Karpas-422 (cell line): ENCODE measurements at places on chromosomes 7 and 10.

- H3K27ac ChIP-seq: no peak overlapping the region
- H3K4me3 ChIP-seq: no peak overlapping the region
- no peaks in the 10 kb centered on the region for H3K27me3 ChIP-seq
- peaks cover 10% of the 10 kb centered on the region for H3K4me1 ChIP-seq
- H3K36me3 ChIP-seq: peaks cover 5% of the 10 kb centered on the region; the same call in 1 of the 2 replicates
- DNase-seq: peak; percentile 80
Measured at GRCh38 chr7:149598721-149599308, 101.2 kb upstream of the ZNF746 start.

- no peak overlapping the region for H3K4me3 ChIP-seq
- H3K27me3 ChIP-seq: no peaks in the 10 kb centered on the region
- no peaks in the 10 kb centered on the region for H3K4me1 ChIP-seq
- no peak for DNase-seq
Measured at GRCh38 chr7:96989241-96989858, 16.0 kb upstream of the DLX6 start.

DNA sequence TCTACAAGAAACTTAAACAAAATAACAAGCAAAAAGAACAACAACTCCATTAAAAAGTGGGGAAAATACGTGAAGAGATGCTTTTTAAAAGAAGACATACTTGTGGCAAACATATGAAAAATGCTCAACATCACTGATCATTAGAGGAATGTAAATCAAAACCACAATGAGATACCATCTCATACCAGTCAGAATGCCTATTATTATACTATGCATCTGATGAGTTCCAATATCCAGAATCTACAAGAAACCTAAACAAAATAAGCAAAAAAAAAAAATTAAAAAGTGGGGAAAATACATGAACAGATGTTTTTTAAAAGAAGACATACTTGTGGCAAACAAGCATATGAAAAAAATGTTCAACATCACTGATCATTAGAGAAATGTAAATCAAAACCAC is 29.6 kb upstream of the AKR1C3 start:
- no peak overlapping the region for H3K4me3 ChIP-seq
- H3K36me3 ChIP-seq: no peaks in the 10 kb centered on the region
- no peak overlapping the region for H3K27ac ChIP-seq
- H3K4me1 ChIP-seq: no peaks in the 10 kb centered on the region
- DNase-seq: no peak

GRCh38 chr7:33075818-33076518 is 13.4 kb upstream of the NT5C3A start:
- H3K27me3 ChIP-seq: no peaks in the 10 kb centered on the region
- DNase-seq: no peak
- H3K27ac ChIP-seq: no peak overlapping the region
- H3K36me3 ChIP-seq: no peaks in the 10 kb centered on the region

GRCh38 chr10:90031776-90032175 is 330.4 kb downstream of the KIF20B start:
- no peaks in the 10 kb centered on the region for H3K27me3 ChIP-seq
- H3K27ac ChIP-seq: no peak overlapping the region
- H3K36me3 ChIP-seq: no peaks in the 10 kb centered on the region
- H3K4me1 ChIP-seq: no peaks in the 10 kb centered on the region
- no peak overlapping the region for H3K4me3 ChIP-seq

DNA sequence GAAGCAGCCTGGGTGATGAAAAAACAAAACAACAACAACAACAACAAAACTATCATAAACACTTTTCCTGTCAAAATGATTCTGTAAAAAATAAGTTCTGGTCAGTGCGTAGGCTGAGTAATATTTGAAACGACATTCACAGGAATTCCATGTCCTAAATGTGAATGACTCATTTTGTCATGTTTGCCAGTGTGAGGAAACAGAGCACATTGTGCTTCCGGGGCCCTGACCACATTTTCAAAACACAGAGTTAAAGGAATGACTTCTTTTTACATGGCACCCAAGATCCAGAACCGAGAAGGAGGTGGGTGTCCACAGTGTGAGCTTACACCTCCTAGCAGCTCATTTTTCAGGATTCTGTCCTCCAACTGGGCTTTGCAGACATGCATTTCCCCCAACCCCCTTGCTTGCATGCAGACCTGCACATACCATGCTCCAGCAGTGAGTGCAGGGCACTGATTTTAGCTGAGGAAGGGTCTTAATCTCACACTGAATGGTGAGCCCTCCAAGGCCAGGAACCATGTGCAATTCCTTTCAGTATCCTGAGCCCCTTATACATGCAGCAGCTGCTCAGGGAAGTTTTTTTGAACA is 3.0 kb downstream of the CLRN3 start:
- no peak for DNase-seq
- H3K27ac ChIP-seq: no peak overlapping the region
- no peak overlapping the region for H3K4me3 ChIP-seq
- no peaks in the 10 kb centered on the region for H3K36me3 ChIP-seq

- H3K27me3 ChIP-seq: no peaks in the 10 kb centered on the region
- peak; percentile 38 for DNase-seq
- no peak overlapping the region for H3K27ac ChIP-seq
- no peaks in the 10 kb centered on the region for H3K36me3 ChIP-seq
- H3K4me1 ChIP-seq: no peaks in the 10 kb centered on the region
Measured at GRCh38 chr7:75872073-75872782, 6.6 kb upstream of the RHBDD2 start.

GRCh38 chr10:69647126-69647525 is 17.1 kb downstream of the FAM241B start:
- no peak overlapping the region for H3K4me3 ChIP-seq
- no peak overlapping the region for H3K27ac ChIP-seq
- H3K27me3 ChIP-seq: no peaks in the 10 kb centered on the region
- no peaks in the 10 kb centered on the region for H3K36me3 ChIP-seq
- DNase-seq: no peak
- no peaks in the 10 kb centered on the region for H3K4me1 ChIP-seq

DNA sequence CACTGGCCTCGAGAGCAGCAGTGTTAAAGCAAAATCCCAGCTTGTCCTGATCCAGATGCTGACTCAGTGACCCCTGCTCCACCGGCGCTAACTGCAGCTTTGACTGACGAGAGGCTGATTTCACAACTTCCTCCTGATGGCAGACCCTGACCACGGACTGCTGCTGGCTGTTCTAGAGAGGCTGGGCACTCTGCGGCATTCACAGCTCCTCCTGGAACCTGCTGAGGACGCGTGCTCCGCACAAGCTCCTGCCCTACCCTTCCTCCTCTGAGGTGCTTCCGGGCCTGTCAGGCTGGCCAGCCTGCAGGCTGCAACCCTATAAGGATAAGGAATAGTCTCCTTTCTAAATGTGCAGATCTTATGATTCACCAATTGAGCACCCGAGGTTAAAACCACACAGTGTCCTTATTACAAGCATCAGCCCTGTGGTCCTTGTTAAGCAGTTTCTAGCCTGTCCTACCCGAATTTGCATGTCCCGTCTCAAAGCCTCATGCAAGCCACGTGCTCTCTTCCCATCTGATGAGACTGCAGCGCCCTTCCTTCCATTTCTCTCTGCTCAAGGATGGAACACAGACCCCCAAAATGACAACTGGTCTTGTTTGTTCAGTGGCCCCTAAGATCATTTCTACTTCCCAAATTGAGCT is 35.5 kb upstream of the NCAPG2 start:
- H3K4me3 ChIP-seq: no peak overlapping the region
- no peak overlapping the region for H3K27ac ChIP-seq
- peaks cover 48% of the 10 kb centered on the region; the same call in 1 of the 2 replicates for H3K36me3 ChIP-seq
- H3K4me1 ChIP-seq: no peaks in the 10 kb centered on the region

DNA sequence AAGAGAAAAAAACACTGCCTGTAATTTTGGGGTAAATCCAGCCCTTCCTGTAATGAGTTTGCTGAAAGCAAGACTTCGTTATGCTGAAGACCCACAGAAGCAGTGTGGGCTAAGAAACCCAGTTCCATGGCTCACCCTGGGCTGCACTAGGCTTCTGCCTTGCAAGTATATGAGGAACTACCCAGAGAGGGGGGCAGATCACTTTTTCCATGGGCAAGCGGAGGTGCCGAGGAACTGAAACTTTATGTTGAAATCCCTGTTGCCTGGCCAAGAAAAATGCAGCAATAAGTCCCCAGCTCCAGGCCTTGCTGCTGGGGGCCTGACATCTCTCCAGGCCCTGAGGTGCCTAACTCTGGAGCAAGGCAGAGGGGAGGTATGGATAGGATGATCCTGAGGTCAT is 8.5 kb downstream of the RASSF4 start:
- H3K27ac ChIP-seq: no peak overlapping the region
- H3K36me3 ChIP-seq: no peaks in the 10 kb centered on the region
- peak; percentile 79 for DNase-seq
- H3K27me3 ChIP-seq: no peaks in the 10 kb centered on the region

GRCh38 chr10:102267748-102268147 is 22.4 kb downstream of the GBF1 start:
- no peak overlapping the region for H3K4me3 ChIP-seq
- no peaks in the 10 kb centered on the region for H3K27me3 ChIP-seq
- DNase-seq: no peak
- peaks cover 28% of the 10 kb centered on the region for H3K4me1 ChIP-seq
- H3K27ac ChIP-seq: peak overlapping the region; percentile 11; the same call in 1 of the 2 replicates

- H3K4me3 ChIP-seq: no peak overlapping the region
- H3K36me3 ChIP-seq: no peaks in the 10 kb centered on the region
- peak; percentile 82 for DNase-seq
- H3K27me3 ChIP-seq: no peaks in the 10 kb centered on the region
Measured at GRCh38 chr7:69403169-69403568, 195.1 kb upstream of the AUTS2 start.

GRCh38 chr10:131949041-131949862 is 32.5 kb downstream of the BNIP3 start:
- H3K4me1 ChIP-seq: no peaks in the 10 kb centered on the region
- H3K27ac ChIP-seq: no peak overlapping the region
- H3K27me3 ChIP-seq: no peaks in the 10 kb centered on the region

DNA sequence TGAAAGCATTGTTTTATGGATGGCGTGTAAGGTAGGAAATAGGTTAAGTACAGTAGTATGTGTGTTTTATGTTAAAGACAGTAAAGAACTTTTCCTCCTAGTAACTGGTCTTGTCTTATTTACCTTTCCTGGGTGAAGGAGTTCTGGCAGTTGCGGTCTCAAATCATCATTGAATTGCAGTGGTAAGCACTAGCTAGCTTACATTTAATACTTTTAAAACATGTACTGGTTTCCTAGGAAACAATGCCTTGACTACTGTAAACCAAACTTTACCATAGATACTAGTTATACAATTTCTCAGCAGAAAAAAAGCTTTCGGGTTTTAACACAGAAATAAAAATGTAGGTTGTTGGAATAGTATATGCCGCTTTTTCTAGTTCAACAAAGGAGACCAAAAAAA is 37.7 kb downstream of the PRKG1 start:
- H3K36me3 ChIP-seq: no peaks in the 10 kb centered on the region
- H3K4me3 ChIP-seq: no peak overlapping the region
- no peaks in the 10 kb centered on the region for H3K27me3 ChIP-seq

DNA sequence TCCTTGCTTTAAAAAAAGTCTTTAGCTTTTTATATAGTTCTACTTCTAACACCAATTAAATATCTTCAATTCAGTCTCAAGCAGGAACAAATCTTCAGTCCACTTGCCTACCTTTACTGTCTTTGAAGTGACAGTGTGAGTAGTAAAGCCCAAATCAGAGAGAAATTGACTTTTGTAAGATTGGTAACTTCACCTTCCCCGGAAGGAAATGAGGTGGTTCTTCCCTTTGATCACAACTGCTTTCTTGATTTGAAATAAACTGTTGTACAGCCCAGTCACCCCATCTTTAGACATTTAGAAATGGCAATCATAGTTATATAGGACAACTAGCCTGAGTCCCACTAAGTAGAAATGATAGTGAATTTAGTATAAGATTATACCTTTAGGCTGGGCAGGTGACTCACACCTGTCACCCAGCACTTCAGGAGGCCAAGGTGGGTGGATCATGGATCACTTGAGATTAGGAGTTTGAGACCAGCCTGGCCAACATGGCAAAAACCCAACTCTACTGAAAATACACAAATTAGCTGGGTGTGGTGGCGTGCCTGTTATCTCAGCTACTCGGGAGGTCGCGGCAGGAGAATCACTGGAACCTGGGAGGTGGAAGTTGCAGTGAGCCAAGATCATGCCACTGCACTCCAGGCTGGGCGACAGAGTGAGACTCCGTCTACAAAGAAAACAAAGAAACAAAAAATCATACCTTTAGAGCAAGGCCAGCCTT is 4.7 kb downstream of the FAS start:
- H3K36me3 ChIP-seq: no peaks in the 10 kb centered on the region
- DNase-seq: no peak
- peaks cover 78% of the 10 kb centered on the region for H3K4me1 ChIP-seq
- peak overlapping the region; percentile 99 for H3K27ac ChIP-seq
- H3K27me3 ChIP-seq: no peaks in the 10 kb centered on the region

DNA sequence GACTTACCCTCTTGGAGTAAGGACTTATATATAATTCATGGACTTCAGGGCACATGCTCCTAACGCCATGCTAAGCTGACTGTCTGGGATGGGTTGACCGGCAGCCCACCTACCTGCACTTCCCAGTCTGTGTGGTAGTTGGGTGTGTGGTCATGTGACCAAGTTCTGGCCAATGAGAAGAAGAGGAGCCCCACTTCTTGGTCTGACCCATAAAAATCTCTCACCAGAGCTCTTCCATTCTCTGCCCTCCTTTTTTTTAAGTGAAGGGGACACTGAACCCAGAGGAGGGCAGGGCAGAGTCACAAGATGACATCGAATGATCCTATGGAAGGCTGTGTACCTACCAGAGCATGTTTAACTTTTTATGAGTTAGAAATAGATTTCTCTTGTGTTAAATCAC is 370.1 kb downstream of the FRMD4A start:
- H3K36me3 ChIP-seq: no peaks in the 10 kb centered on the region
- H3K27me3 ChIP-seq: no peaks in the 10 kb centered on the region
- H3K4me3 ChIP-seq: no peak overlapping the region

GRCh38 chr10:91367127-91367531 is 43.0 kb upstream of the HECTD2 start:
- no peak for DNase-seq
- no peaks in the 10 kb centered on the region for H3K36me3 ChIP-seq
- H3K27ac ChIP-seq: no peak overlapping the region
- no peaks in the 10 kb centered on the region for H3K4me1 ChIP-seq
- no peaks in the 10 kb centered on the region for H3K27me3 ChIP-seq

DNA sequence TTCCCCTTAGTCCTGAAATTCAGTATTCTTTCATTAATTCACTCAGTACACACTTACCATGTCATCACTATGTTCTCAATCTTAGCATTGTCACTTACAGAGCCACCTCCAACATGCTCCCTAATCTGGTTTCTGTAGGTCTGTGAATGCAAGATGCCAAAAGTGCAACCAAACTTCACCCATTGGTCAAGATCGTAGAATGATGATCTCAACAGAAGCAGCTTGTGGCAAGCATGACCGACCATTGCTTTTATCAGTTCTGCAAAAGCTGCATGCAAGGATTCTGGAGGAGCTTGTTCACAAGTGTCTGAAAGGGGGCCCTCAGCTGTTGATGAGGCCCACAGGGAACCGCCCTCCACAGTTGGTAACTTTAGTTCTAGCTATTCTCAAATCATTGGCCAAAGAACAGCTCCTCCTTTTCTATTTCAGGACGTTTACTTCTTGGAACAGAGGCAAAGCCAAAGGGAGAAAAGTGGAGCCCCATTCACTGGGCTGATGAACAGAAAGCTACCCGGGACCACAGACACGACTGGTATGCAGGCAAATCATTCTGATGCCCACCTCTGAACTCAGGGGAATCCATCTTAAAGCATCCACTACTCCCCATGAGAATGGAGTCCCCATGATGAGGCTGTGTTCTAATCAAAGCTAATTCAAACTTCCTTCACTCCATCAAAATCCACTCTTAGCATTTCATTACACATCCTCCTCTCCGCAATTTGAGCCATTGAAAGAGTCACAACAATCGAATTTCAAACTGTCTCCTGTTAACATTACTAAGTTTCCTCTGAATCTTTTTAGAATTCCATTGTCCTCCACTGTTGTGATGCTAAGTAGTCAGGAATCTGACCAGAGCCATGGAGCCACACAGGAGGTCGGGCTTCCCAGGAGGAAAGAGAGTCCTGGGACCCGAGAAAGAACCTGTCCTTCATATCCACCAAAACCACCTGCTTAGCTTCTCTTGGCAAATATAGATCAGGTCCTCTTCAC is 13.9 kb downstream of the GRB10 start:
- no peak overlapping the region for H3K27ac ChIP-seq
- H3K27me3 ChIP-seq: no peaks in the 10 kb centered on the region
- no peaks in the 10 kb centered on the region for H3K4me1 ChIP-seq
- H3K36me3 ChIP-seq: no peaks in the 10 kb centered on the region
